Thoracic aorta (tissue), 2 donors: ENCODE measurements at places on chromosomes 11 and 22. TPM values are rescaled to one million over a fixed set of nuclear protein-coding genes. Genes with fewer than 3 reads are reported as not detected.

GRCh38 chr11:26841818-26842473, 120.1 kb upstream of the SLC5A12 start:
- H3K27me3 ChIP-seq, result no peaks in the 10 kb centered on the region
- H3K4me3 ChIP-seq, result peak overlapping the region; percentile 13
- DNase-seq, result peak; percentile 16

DNA sequence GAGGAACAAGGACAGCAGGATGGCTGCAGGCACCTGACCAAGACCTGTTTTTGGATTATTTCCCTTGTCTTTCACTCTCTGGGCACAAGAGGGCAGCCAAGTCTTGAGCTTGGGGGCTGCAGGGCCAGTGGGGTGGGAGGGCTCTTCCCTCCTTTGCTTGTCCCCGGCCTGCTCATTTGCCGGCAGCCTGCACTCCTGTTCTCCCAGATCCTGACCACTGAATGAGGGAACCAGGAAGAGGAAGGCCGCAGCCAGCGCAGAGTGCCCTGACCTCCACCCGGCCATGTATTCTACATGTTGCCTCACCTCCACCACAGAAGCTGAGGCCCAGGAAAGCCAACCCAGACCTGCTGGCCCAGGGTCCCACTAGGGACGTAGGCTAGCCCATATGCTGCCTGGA, 15.5 kb upstream of the NNMT start:
- H3K27ac ChIP-seq, result peak overlapping the region; percentile 59

DNA sequence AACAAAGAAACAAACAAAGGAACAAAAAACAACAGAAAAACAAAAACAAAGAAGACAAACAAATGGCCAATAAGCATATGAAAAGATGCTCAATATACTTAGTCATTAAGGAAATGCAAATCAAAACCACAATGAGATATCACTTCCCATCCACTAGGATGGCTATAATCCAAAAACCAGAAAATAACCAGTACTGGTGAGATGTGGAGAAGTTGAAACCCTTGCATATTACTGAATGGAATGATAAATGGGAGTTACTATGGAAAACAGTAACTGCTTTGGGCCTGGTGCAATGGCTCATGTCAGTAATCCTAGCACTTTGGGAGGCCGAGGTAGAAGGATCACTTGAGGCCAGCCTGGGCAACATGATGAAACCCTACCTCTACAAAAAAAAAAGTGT, 44.9 kb upstream of the RBFOX2 start:
- no peaks in the 10 kb centered on the region for H3K4me1 ChIP-seq
- DNase-seq, result no peak
- no peaks in the 10 kb centered on the region for H3K36me3 ChIP-seq
- no peak overlapping the region for H3K27ac ChIP-seq

- H3K27ac ChIP-seq, result no peak overlapping the region
- no peaks in the 10 kb centered on the region for H3K27me3 ChIP-seq
- H3K4me1 ChIP-seq, result no peaks in the 10 kb centered on the region
- no peaks in the 10 kb centered on the region for H3K36me3 ChIP-seq
- no peak for DNase-seq
These were observed 125.9 kb upstream of the B3GAT1 start for GRCh38 chr11:134537941-134538340.

- peaks cover 5% of the 10 kb centered on the region for H3K27me3 ChIP-seq
- H3K4me1 ChIP-seq, result peaks cover 11% of the 10 kb centered on the region
- H3K4me3 ChIP-seq, result peak within 1 kb of the TSS; percentile 71
- no peaks in the 10 kb centered on the region for H3K36me3 ChIP-seq
- DNase-seq, result no peak
- H3K27ac ChIP-seq, result peak within 1 kb of the TSS; percentile 7
These were observed at the start of gene CD248 for GRCh38 chr11:66316849-66317251. Gene CD248 (minus strand): TSS chr11:66317044. CDS start chr11:66317027, 17 bp downstream.

GRCh38 chr11:122779047-122779629, 59.2 kb upstream of the CRTAM start:
- no peak overlapping the region for H3K27ac ChIP-seq
- H3K4me3 ChIP-seq, result no peak overlapping the region
- no peaks in the 10 kb centered on the region for H3K36me3 ChIP-seq
- DNase-seq, result no peak

DNA sequence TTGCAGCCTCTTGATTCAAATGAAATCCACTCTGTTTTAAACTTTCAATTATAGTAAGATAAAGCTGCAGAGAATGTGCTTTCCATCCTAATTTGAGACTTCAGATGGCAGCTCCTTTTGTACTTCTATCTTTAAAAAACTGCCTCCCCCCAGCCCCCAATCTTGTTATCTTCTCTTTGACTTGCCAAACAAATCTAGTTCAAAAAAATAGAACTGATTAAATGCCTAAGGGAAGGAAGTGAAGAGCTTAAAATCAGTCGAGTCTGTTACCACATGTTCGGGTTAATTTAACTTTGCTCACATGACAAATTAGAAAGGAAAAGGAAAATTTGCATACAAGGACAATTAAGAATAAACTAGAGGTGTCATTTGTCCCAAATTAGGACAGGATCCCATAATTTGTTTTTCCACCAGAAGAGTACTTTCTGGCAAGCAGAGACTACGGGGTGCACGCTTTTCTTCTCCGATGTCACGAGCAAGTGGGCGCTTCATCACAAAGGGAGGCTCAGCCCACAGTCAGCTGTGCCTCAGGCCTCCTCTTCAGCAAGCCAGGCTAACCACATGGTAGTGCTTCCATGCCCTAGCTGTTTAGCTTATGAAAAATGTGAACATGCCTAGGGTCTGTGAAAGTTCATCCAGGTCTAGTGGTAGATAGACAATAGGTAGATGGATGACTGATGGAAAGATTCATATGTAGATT, 69.0 kb upstream of the LDLRAD3 start:
- no peak for DNase-seq
- no peaks in the 10 kb centered on the region for H3K36me3 ChIP-seq
- H3K27ac ChIP-seq, result no peak overlapping the region
- no peaks in the 10 kb centered on the region for H3K4me1 ChIP-seq
- no peaks in the 10 kb centered on the region for H3K27me3 ChIP-seq

DNA sequence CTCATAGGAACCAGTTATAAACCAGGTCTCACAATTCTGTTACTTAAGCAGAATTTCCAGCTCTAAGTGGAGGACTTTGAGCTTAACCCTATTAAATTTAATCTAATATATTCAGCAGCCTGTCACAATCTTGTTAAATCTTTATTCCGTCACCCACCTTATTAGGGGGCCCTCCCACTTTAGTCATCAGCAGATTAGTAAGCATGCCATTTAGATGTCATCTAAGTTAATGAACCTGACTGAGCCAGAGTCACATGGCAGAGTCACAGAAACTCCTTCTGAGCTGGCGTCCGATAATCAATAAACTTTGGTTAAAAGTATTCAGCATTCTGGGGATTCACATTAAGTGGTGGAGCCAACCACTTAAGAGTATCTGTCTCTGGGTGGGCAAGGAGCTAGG, 35.1 kb downstream of the TTC12 start:
- no peak for DNase-seq
- no peaks in the 10 kb centered on the region for H3K27me3 ChIP-seq
- H3K4me3 ChIP-seq, result no peak overlapping the region
- no peaks in the 10 kb centered on the region for H3K4me1 ChIP-seq

CD248 gene
- 22.9 TPM for total RNA-seq

NCR3LG1 gene
- total RNA-seq, result 4.2 TPM

PRG2 gene
- total RNA-seq, result 0.54 TPM
